ENCODE measurements at places on chromosomes 6 and 20.

GRCh38 chr6:17994019-17994418 is 6.6 kb upstream of the KIF13A start:
- no peak for DNase-seq

GRCh38 chr6:112286010-112286409 is 31.6 kb upstream of the LAMA4 start:
- no peak for DNase-seq

- no peak for DNase-seq
Observed at GRCh38 chr20:23180451-23180921, 94.4 kb upstream of the CD93 start.

DNA sequence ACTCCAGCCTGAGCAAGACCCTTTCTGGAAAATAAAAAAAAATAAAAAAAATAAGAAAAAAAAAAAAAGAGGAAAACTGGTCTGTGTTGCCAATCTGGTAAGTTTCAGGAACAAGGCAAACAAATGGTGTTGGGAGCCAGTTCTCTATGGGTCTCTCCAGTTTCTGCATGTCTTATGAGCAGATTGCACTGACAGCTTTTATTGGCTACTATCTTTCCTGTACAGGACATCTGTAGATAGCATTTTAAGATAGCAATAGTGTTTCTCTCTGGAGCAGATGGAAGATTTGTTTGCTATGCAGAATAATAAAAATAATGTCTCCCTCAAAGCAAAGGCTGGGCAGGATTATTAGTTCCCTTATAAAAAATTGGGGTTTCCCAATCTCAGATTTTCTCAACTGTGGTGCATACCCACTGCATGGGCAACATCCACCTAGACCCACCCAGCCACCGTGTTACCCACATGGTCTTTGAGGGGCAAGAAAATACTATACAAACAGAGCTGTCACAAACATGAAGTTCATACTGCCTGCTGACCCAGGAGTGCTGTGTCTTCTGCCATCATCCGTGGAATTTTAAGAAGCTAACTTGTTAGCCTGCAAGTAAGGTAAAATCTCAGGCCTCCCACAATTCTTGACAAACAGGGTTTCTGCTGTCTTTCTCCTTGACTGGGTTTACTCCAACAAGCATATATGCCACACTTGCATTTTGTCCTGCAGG is 9.5 kb downstream of the GMDS start:
- DNase-seq = no peak

GRCh38 chr6:151119823-151120524 is 119.8 kb upstream of the AKAP12 start:
- DNase-seq = no peak

DNA sequence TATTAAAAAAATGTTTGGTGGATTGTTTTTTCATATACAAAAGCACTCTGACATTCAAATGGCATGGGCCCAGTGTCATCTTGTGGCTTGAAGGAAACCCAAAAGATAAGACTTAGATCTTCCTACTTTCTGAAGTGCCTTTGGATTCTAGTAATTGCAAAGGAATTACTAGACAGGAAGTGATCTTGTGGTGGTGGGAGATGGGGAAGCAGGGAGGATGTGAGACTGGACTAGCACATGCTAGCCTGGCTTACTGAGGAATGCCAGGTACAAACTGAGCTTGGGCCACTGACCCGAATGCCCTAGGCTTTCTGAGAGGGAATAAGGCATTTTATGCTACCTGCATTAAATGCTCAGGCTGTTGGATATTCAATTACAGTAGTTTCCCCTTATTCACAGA is 59.0 kb downstream of the AFG1L start:
- DNase-seq = no peak

GRCh38 chr6:167056370-167056769 is 57.2 kb downstream of the CEP43 start:
- DNase-seq = no peak

DNA sequence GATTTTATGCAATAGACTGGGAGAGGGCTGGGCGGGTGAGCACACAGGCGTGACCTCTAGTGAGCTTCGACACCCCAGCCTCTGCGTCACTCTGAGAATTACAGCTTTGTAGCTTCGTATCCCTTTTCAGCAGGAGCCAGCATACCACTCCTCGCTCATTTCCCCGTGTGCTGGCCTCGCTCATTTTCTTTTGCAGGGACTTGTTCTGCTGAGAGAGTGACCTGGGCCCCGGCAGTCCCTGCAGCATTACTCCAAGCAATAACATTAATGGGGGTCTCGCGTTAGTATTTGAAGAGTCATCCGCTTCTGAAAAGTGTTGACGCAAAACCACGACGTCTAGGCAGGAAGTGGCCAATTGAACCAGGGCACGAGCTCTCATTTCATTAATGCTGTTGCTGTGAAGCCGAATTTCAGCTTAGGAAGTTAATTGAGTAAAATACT is 193.7 kb downstream of the QKI start:
- DNase-seq = no peak

DNA sequence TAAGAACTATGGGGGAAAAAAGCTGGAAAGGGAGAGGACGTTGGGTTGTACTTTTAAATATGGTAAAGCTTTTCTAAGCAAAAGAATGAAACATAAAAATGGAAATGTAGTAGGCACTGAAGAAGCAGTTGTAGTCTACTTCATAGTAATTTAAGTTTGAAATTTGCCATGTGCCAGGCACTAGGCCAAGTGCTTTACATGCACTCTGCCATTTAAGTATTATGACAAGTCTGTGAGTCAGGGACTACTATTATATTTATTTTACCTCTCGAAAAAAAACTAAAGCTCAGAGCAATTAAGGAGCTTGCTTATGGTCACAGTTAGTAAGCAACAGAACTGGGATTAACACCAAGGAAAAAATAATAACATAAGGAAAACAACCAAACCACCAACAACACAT is 257.8 kb downstream of the GMDS start:
- no peak for DNase-seq

- DNase-seq = no peak
Observed at GRCh38 chr20:3423126-3423525, 15.7 kb upstream of the DNAAF9 start.

- DNase-seq = no peak
Observed at GRCh38 chr6:83872386-83873118, 13.1 kb downstream of the CYB5R4 start.

DNA sequence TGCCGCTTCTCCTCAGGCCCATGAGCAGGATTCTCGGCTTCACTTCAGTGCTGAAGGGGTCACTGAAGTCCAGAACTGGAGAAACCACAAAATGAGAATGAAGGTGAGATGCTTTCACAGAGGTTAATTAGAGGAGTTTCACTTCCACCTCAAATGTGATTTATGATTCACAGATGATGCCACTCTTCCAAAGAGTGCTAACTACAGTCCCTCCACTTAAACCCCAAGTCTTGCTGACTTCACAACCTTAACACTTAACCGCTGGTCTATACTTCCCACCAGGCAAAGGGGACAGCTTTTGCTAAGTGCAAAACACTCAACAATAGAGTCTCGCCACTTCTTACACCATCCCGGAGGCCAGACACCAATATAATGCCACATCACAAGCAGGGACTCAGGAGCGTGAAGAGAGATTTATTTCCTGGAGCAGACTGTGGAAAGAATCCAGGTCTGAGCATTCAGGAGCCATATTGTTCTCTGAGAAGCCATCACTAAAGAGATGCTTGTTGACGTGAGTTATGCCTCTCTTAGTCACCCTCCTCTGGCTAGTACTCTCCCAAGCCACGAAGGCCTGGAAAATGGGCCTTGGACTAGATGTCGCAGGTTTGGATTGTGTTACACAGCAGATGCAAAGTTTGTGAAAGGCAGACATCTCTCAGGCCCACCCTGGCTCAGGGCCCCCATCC is 24.4 kb downstream of the RRAGD start:
- no peak for DNase-seq

GRCh38 chr6:154868143-154868594 is 126.9 kb upstream of the TIAM2 start:
- no peak for DNase-seq

DNA sequence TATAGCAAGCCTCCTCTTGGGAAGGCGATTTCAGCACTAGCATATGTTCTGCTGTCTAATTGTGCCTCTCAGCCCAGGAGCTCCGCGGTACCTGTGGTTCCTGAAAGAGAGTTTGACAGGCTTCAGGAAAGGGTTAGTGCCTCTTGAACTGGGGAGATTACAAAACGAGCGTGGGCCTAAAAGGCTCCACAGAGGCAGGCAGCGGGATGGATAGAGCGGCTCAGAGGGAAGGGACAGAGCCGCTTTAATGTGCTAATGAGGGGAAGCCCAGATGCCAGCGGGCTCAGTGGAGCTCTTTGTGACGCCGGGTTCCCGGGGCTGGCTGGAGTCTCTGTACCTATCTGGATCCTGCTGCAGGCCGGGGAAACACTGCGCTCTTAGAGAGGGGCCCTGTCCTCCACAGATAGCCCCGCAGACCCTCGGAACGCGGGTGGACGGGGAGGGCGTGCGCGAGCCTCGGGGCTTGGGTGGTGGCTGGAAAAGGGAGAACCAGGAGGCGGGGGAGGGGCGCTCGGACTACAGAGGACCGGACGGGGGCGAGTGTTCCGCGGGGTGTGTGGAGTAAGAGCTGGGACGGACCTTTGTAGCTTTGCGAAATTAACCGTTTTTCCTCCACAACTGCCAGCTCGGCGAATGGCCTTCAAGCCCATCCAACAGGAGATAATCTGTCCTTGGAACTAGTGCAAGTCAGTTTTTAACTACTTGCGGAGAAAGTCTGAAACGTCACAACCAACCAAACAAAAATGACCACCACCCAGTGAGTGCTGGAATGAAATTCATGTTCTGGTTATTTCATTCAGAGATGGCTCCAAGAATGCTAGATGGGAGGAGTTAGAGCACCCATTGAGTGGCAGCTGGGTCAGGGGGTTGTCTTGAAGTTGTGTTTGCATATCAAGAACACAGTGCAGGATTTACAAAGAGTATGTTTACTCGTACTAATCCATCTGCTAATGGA is 13.0 kb downstream of the SLC35F1 start:
- no peak for DNase-seq

GRCh38 chr6:8000188-8000596 is 64.0 kb downstream of the BLOC1S5 start:
- DNase-seq = no peak

GRCh38 chr20:53688085-53688484 is 94.4 kb upstream of the ZNF217 start:
- no peak for DNase-seq

DNA sequence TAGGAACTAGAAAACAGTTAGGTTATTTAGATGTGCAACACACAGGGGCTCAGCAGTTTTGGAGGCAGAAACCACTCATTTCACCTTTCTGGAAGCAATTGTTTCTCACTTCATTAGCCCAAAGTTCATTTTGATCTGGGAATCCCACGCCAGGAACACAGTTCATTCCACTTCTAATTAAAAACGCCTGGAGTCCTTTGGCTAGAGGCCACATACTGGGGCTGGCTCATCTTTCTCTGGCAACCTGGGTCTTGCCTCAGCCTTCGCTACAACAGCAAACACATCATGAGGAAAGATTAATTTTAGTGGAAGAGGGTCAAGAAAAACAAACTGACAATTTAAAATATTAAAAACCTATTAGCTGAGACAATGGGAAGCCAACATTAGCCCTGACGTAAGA is 69.7 kb downstream of the RFPL4B start:
- DNase-seq = no peak

DNA sequence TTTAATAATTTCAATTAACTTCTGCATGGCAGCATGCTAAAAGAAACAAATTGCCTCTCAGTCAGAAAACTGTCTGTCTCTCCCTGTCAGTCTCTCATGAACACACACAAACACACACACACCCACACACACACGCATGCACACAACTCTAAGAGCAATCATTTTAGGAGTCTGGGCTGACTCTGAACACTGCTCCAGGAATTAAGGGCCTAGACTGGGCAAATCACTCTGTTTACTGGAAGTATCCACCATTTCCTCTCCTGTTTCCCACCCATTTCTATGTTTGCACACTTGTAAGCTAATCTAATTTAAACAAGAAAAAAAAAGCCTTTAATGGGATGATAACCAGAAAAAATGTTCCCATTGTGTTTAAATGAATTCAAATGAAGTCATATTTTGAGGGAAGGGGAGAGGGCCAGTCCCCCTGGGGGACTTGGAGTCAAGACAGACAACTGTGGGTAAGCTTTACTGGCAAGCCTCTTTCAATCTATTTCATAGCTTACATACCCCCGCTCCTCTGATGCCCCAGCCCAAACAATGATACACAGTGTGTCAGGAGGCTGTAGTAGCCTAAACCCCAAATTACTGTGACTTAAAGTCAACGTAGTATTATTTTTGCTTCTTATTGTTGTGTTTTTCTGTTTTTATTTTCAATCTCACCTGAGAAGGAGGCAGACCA is 447.8 kb upstream of the FLRT3 start:
- DNase-seq = no peak

DNA sequence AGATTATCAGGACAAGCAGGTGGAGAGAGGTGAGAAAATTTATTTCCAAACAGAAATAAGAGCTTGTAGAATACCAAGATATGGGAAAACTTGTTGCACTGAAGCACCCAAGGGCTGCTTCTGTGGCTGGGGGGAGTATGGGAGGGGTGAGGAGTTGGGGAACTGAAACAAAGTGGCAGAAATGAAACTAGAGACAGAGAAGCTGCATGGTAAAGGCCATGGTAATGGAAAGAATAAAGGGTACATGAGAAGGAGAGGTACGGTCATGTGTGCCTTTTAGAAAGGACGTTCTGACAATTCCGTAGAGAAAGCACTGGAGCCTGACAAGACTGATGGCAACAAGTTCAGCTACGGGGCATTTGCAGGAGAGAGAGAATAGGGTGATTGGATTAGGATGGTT is 51.6 kb upstream of the RIN2 start:
- DNase-seq = no peak

GRCh38 chr6:14930366-14930989 is 315.4 kb upstream of the JARID2 start:
- DNase-seq = no peak

DNA sequence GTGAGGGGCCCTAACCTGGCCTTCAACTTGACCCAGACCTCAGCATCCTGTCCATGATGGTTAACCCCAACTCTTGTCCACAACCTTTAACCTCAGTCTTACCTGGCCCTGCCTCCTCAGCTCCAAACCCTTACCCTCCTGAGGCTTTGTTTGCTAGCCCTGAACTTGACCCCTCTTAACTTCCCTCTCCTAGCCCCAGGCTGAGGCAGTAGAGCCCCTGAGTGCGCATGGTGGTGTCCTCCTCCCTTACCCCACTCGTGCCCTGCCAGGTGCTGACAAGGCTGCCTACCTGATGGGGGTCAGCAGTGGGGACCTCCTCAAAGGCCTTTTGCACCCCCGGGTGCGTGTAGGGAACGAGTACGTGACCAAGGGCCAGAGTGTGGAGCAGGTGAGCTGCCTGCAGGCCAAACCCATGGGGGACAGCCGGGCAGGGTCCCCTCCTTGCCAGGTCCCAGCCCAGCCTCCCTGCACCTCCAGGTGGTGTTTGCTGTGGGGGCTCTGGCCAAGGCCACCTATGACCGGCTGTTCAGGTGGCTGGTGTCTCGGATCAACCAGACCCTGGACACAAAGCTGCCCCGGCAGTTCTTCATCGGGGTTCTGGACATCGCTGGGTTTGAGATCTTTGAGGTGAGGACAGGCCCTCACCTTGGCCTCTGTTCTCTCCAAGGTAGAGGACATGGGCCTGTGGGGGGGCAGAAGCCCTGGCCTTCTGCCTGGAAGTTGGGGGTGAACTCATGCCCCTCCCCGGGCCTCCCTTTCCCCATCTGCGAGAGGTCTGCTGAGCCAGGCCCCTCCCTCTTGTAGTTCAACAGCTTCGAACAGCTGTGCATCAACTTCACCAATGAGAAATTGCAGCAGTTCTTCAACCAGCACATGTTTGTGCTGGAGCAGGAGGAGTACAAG is 31.9 kb downstream of the MYH7B start:
- DNase-seq = no peak
